ENCODE measurements at places on chromosomes 12 and 14.

- no peak for DNase-seq
Observed at GRCh38 chr12:95022477-95022876, 19.0 kb upstream of the NDUFA12 start.

DNA sequence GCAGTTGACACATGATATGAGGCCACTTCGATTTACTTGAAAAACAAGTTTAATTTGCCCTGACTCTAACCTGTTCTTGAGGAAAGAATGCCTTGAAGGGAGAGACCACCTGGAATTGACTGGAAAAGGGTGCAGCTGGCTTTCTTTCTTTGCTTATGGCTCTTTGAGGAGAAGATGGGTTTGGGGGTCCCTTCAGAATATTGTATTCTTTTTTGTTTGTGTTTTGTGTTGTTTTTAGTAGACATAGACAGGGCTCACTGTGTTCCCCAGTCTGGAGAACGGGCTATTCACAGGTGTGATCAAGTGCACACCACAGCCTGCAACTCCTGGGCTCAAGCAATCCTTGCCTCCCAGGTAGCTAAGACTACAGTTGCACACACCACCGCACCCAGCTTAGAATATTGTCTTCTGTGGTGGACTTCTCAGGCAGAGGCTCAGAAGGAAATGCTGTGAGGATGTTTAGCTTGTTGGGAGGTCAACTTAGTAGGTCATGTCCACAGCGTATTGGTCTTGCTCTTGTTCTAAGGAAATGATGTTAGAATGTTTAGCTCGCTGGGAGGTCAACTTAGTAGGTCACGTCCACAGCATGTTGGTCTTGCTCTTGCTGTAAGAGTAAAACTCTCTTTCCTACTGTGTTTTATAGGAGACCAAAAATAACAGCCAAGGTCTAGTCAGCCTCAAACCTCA lies 1.5 kb upstream of the NRL start:
- DNase-seq: no peak

DNA sequence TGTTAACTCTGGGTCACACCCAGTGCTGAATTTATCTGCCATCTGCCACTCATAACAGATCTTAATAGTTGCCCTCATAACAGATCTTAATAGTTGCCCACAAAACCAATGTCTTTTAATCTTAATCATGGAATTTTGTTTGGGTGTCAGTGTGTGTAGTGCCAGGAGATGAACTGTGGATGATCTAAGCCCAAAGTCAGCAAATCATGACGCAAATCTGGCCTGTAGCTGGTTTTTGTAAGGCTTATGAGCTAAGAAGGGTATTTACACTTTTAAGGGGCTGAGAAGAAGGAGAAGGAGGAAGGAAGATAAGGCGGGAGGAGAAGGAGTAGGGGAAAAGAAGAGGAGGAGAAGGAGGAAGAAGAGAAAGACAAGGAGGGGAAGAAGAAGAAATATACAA lies 10.0 kb upstream of the IL26 start:
- no peak for DNase-seq

GRCh38 chr14:89881839-89882238 lies 72.7 kb downstream of the EFCAB11 start:
- no peak for DNase-seq

- DNase-seq: no peak
Observed at GRCh38 chr14:51353901-51354300, 113.9 kb downstream of the TMX1 start.

DNA sequence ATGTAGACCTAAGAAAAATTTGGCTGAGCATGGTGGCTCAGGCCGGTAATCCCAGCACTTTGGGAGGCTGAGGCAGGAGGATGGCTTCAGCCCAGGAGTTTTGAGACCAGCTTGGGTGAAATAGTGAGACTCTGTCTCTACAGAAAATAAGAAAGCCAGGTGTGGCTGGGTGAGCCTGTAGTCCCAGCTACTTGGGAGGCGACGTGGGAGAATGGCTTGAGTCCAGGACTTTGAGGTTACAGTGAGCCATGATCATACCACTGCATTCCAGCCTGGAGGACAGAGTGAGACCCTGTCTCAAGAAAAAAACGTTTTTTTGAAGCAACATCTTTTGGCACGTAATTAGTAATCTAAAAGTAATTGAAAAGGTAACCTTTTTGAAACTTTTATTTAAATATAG lies 70.9 kb downstream of the FERMT2 start:
- DNase-seq: no peak

- DNase-seq: no peak
Observed at GRCh38 chr14:53880761-53881160, 75.9 kb downstream of the BMP4 start.

DNA sequence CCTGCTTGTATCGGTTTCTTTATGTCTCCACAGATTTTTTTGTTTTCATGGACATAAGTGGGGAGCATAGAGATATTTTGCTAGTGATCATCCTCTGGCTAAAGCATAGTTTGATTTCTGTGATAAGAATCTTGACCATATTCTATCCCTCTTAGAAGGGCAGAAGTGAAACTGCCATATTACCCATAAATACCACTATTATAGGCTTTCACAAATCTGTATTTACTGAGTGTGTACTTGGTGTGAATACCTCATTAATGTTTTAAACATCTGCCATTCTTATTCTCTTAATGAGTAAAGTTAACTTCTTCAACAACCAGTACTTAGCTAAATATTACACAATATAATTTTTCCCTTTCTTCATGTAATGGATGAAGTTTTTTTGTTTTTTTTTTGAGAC lies 16.1 kb downstream of the WNK1 start:
- DNase-seq: no peak

- no peak for DNase-seq
Observed at GRCh38 chr12:130375296-130376287, 37.9 kb downstream of the PIWIL1 start.

DNA sequence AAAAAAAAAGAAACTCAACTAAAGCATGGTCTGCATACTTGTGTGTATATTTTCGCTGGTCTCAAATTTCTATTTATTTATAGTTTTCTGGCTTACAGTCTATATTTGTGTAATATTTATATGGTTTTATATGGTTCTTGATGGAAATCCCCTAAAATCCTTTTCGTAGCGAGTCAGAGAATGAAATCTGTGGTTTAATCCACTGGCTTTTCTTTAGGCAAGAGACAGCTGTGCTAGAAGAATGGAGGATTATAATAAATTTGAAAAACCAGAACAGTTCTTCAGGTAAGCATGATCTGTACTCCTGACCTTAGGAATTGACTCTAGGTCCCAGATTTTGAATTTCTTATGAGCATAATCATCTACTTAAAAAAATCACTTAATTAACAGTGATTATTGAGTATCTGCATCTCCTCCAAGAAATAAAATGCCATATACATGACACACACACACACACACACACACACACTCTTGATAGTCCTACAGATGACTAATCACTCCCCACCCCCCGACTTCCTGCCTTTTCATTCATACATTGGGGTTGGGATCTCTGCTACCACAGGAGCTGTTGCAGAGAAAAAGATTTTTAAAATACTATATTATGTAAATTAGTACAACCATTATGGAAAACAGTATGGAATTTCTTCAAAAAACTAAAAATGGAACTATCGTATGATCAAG lies 113.4 kb downstream of the CRADD start:
- peak; percentile 68 for DNase-seq

- no peak for DNase-seq
Observed at GRCh38 chr14:75578786-75579337, 442 bp downstream of the FLVCR2 start.

DNA sequence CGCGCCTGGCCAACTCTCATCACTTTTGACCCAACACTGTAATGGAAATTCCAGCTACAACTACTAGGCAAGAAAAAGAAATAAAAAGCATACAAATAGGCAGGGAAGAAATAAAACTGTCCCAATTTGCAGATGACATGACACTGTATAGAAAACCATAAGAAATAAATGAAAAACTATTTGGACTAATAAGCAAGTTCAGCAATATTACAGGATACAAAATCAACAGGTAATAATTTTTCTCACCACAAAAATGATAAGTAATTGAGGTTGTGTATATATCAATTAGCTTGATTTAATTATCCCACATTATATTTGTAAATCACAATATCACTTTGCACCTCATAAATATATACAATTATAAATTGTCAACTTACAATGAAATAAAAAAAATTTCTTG lies 41.9 kb upstream of the OASL start:
- no peak for DNase-seq
